Activated naive CD4-positive, alpha-beta T cell treated with anti-CD3 and anti-CD28 coated beads, Interleukin-2, amount 10 ng/mL, durations not matched to agents 7 days and 5 days (primary cell): ENCODE measurements at places on chromosomes 7 and 10.

GRCh38 chr7:108104324-108104723 is 25.8 kb downstream of the LAMB4 start:
- DNase-seq = no peak

GRCh38 chr10:132138133-132138532 is 48.6 kb upstream of the DPYSL4 start:
- DNase-seq = no peak

- peak; percentile 65 for DNase-seq
Measured at GRCh38 chr10:102230861-102231356, 4.8 kb downstream of the ELOVL3 start.

DNA sequence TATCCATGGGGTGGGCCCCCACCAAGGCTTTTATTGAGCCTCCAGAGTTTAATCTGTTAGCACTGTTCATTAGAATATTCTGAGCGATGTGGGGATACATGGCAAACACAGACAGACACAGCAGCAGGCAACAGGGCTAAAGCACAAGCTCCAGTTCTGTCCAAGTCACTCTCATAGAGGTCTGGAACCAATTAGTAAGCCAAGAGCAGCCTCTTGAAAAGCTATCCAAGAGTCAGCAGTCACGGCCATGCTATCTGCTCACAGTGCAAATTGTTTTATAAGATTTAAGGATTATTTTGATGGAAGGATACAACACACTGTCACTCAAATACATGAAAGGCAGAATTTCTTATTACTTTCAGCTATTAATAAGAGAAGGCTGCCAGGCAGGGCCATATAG is 86.4 kb upstream of the DGKB start:
- no peak for DNase-seq

DNA sequence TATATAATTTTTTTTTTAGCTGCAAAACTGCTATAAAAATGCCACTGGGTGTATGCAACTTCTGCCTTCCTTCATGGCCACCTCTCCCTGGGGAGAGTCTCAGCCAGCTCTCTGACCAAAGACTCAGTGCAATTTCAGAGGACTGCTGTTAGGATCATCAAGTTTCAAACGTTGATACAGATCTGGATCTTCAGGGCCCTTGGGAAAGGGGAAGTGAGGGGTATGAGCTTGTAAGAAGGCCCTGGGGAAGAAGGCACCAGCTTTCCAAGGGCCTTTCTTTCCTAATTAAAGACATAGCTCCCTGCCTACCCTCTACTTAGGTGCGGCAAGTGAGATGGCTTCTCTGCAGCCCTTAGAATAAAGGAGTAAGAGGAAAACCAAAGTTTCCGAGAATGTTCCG is 130.4 kb downstream of the CUL2 start:
- no peak for DNase-seq
